ENCODE measurements at places on chromosomes 7 and 10. TPM values are rescaled to one million over a fixed set of nuclear protein-coding genes. Genes with fewer than 3 reads are reported as not detected.

DNA sequence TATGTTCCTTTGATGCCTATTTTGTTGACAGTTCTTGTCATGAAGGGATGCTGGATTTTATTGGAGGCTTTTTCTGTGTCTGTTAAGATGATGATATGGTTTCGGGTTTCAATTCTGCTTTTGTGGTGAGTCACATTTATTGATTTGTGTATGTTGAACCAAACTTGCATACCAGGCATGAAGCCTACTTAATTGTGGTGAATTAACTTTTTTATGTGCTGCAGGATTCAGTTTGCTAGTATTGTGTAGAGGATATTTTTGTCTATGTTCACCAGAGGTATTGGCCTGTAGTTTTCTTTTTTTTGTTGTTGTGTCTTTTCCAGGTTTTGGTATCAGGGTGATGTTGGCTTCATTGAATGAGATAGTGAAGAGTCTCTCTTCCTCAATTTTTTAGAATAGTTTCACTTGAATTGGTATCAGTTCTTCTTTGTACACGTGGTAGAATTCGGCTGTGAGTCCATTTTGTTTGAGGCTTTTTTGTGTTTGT, 345.9 kb downstream of the KIF20B start:
- no peak for DNase-seq

- DNase-seq = peak; percentile 20
Observed at GRCh38 chr7:129949292-129950133, 3.2 kb downstream of the UBE2H start.

- DNase-seq = peak; percentile 24
Observed at GRCh38 chr7:27186668-27187474, 1.8 kb upstream of the HOXA11 start.

DNA sequence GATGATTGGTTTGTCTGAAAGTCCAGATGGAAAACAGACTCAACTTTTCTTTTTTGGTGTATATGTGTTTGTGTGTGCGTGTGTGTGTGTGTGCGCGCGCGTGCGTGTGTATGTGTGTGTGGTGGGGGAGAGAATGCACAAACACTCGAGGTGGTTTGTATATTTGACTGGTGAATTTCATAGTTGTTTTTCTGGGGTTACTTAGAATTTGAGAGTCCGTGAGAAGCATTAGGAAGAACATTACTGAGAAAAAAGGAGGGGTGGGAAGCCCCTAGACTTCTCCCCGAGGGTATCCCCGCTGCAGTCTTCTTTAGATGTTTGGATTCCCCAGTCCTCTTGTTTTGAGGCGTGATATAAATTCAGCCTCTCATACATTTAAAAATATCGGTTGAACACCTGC, 6.0 kb downstream of the CAMK1D start:
- no peak for DNase-seq

- DNase-seq = no peak
Observed at GRCh38 chr7:74214816-74215630, 5.2 kb downstream of the LAT2 start.

NYAP1 gene
- 0.27 TPM for total RNA-seq

DNA sequence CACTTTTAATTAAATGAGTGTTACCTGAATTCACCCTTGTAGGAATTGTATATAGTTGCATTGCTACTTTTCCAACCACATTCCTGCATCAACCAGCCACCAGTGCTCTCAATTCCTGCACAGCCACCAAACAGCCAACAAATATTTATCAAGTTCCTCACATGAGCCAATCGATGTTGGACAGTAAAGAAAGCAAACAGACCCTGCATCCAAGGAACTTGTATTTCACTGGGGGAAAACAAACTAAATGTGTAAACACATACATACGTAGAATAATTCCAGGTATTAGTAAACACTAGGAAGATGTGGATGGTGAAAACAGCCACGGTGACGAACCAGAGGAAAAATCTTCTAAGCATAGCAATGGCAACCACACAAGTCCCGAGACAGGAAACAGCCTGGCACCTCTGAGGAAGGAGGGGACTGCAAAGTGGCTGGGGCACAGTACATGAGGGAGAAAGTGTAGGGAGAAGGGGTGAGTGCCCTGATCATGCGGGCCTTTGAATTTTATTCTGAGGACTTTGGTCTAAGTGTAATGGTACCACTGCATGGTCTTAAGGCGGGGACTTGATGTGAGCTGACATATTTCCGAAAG, 111.2 kb downstream of the XRCC2 start:
- no peak for DNase-seq

DNA sequence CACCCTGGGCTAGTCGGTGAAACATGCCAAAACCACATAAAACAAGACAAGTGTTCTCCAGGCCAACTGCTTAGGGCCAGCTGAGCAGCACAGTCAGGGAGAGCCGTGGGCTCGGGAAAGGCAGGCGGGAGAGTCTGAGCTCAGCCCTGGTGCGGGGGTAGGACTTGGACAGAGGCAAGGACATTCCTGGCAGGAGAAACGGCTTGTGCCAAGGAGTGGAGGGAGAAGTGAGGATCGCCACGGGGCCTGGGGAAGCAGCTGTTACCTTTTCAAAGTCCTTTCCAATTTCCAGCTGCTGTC, 4.2 kb downstream of the ELN start:
- DNase-seq = peak; percentile 65

HTR7 gene
- total RNA-seq = 0.21 TPM

GRCh38 chr7:2165610-2166594, 66.8 kb downstream of the MAD1L1 start:
- no peak for DNase-seq

BMS1 gene
- total RNA-seq = 13.2 TPM

CH25H gene
- total RNA-seq = 1.3 TPM

- peak; percentile 82 for DNase-seq
Observed at GRCh38 chr10:110226926-110227641, 19.7 kb downstream of the MXI1 start.

GRCh38 chr7:102286237-102287110, at the start of gene SH2B2:
Gene SH2B2, plus strand, starts transcription at chr7:102286868. Its CDS starts 13,683 bp downstream, at chr7:102300551.
- DNase-seq = peak; percentile 77

DNA sequence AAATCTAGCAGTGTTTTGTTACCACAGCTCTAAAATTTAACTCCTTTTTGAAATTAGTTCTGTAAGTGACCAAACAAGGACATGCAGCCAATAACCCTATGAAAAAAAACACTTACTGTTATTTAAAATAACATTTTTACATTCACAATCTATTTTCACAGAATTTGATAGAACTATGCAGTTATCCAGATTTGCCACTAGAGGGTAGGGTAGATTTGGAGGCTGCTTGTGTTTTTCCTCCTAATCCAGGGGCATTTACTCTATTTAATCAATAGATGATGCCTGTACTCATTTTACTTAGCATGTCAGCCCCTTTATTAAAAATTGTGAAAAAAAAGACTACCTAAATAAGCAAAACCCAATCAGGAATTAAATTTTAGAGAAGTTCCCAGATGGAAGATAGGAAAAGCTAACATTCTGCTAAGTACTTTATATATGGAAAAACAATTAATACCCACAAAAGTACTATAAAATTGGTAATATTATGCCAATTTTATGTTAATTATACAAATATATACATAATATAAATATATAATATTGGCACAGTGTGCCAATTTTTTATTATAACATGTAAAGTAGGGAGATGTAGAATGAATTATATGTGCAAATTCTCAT, 18.1 kb upstream of the LIPK start:
- DNase-seq = no peak

DNA sequence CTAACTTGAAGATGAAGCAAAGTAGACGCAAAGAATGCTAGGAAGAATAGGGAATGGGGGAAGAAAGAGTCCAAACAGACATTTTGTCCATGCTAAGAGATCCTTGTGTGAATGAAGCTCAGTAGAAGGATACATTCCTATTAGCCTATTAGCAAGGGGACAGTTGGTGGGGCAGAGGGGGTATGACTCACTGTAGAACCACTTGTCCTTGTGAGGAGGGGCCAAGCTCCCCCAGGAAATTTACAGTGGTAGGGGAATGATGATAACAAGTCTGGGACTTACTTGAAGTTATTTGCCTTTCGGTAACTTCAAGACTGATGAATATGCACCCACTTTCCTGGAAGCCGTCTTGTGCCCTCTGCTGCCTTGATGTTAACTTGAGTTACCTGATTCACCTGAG, 17.2 kb upstream of the SYPL1 start:
- DNase-seq = no peak

DNA sequence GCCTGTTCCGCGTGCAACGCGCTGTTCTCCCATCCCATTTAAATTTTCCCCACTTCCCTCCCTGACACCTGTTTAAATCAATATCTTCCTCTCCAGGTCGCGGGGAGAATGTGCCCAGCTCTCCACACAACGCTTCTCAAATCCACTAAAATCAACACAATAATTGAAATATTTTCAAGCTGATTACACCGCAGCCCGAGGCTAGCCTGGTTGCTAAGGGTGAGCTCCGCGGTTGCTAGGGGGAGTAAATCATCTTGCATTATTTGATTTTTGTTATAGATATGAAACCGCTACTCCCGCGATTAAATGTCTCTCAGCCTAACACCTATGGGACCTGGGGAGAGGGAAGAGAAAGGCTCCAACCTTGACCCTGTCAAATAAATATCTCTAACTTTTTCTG, 36.2 kb downstream of the UNCX start:
- no peak for DNase-seq
